ENCODE measurements at places on chromosomes 6 and 20. TPM values are rescaled to one million over a fixed set of nuclear protein-coding genes. Genes with fewer than 3 reads are reported as not detected.

Gene OLIG3
- total RNA-seq = not detected

Gene EMILIN3
- total RNA-seq = 0.04 TPM

Gene MTFR2
- 8.1 TPM for total RNA-seq

Gene PCED1A
- total RNA-seq = 7.9 TPM

Gene NHSL1
- 18.8 TPM for total RNA-seq

Gene SUMO4
- total RNA-seq = 0.44 TPM

Gene HLA-DQB1
- 1.7 TPM for total RNA-seq

Gene REM1
- not detected for total RNA-seq

DNA sequence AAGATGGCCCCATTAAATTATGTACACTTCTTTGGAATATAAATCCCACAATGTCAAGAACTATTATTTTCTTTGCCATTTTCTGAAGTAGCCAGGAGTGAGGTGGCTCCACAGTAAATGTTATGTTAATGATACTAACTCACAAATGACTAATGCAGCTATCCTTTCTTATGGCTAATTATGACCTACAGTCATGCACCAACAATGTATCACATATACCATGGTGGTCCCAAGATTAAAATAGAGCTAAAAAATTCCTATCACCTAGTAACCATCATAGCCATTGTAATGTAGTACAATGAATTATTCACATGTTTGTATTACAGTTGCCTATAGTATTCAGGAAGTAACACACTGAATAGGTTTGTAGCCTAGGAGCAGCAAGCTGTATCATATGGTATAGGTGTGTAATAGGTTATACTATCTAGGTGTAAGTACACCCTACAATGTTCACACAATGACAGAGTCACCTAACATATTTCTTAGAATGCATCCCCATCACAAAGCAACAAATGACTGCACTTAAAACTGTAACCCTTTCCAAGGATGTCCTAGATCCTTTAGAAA, 15.3 kb downstream of the ECHDC1 start:
- DNase-seq = peak; percentile 61

- DNase-seq = no peak
These were observed 143.7 kb upstream of the PTPN1 start for GRCh38 chr20:50366270-50367103.

GRCh38 chr20:38143646-38144554, 21.2 kb downstream of the TGM2 start:
- peak; percentile 97 for DNase-seq

DNA sequence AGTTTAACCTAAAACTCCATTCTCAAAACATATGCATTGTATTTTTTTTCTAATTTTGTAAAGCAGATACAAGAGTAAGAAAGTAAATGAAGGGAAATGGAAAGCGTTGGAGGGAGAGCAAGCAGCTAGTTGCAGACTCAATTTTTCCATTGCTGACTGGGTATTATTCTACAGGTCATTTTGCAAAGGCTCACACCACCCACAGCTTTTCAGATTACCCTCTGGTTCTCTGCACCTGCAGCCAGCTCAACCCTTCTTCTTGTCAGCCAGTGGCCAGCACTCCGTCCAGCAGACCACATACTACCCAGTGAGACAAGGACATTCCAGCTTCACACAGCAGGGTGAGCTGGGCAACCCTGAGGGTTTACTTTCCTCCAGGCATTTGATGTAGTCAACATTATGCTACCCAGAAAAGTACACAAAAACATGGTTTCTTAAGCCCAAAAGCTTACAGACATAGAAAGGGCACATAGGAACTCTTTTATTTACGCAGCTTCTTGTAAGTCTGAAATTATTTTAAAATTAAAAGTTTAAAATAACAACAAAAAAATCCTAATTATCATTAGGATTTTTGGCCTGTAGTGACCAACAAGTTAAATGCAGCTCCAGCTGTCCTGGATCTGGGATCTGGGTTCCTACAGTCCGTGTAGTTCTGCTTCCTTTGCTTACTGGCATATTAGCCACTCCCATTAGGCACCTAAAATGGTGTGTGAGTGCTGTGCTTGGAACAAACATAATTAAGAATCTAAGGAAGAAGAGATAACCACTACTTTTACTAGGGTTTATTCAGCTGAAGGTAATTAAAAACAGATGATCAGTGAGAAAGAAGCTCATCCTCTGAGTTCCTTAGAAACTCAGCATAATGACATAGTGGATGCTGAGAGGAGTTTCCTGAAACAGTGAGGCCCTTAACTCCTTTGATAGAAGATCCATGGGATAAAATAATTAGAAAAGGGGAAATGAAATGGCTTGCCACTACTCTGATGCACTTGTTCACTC, 185.3 kb downstream of the PKHD1 start:
- no peak for DNase-seq

DNA sequence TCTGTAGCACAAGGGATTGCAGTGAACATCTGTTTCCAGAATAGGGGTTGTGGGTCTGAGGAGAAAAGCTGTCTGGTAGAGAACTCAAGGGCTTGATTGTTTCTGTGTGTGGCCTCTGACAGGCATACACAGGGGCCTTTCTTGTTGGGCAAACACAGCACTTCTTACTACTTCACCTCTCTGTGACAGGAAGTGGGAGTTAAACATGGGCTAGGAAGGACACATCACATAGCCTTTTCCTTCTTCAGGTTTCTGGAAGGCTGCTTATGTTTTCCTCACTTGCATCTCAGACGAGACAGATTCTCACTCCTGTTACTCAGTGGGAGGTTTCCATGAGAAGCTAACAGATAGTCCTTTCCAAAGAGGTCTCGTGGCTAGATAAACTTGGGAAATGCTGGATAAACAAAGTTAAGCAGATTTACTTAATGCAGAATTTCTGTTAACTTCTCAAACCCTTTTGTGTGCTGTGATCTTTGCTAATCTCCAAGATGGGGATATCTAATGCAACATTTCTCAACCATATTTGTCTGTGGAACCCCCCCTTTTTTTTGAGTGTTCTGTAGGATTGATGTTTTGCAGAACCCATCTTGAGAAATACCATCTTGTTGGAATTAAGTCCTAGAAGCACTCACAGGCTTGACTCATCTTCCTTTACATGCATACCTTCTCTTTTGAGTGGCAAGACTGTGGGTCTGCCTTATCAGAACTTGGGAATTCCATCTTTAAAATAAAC, 41.9 kb upstream of the RNF8 start:
- DNase-seq = no peak

- DNase-seq = peak; percentile 9
These were observed 17.9 kb downstream of the TENT5A start for GRCh38 chr6:81734500-81735150.

- no peak for DNase-seq
These were observed 47.0 kb upstream of the TBX18 start for GRCh38 chr6:84811351-84811750.

DNA sequence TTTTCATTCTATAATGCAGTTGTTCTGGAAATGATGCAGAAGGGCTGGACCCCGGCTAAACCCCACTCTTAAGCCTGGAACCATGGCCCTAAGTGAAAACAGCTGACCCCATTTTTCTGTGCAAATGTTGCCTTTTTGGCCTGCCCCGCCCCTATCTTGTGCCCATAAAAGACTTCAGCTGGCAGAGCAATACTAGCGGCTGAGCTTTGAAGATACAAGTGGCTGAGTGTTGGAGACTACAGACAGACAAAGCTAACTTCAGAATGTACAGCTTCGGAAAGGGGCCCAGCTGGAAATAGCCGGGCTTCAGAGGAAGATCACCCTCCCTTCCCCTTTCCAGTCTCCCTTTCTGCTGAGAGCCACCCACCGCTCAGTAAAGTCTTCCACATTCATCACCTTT, 258.6 kb upstream of the SPTLC3 start:
- DNase-seq = no peak

DNA sequence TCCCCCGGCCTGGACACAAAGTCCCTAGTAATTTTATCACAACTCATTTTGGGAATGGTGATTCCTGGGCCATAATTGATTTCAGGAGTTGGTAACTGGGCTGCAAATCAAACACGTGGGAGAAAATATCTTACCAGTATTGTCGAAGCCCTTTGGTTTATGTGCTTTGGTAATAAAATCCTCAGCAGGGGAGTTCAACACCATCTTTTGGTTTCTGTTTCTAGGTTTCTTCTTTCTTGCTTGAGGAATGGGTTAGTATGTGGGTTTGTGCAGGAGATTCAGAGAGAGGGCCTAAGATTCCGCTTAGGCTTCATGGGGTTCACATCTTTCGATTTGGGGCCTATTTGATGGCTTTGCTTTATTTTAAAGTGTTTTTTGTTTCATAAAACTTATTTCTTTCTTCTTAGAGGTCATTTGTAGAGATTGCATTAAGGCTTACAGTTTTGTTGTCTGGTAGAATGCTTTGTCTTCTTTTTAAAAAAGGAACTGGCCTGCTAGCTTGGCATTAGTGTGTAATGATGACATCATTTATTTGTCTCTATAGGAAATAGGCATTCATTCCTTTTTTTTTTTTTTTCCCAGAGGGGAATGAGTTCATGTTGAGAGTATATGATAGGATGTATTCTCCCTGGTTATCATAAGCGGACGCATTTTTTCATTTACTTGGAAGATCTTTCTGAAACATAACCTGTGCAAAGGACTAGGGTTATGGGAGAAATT, 45.8 kb downstream of the CYP24A1 start:
- peak; percentile 57 for DNase-seq

DNA sequence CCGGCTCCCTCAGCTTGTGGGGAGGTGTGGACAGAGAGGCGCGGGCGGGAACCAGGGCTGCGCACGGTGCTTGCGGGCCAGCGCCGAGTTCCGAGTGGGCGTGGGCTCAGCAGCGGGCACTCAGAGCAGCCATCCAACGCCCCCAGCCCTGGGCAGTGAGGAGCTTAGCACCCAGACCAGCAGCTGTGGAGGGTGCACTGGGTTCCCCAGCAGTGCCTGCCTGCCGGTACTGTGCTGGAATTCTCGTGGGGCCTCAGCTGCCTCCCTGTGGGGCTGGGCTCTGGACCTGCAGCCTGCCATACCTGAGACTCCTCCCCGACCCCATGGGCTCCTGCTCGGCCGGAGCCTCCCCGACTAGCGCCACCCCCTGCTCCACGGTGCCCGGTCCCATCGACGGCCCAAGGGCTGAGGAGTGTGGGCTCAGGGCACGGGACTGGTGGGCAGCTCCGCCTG, 92.7 kb downstream of the MANEA start:
- DNase-seq = no peak

DNA sequence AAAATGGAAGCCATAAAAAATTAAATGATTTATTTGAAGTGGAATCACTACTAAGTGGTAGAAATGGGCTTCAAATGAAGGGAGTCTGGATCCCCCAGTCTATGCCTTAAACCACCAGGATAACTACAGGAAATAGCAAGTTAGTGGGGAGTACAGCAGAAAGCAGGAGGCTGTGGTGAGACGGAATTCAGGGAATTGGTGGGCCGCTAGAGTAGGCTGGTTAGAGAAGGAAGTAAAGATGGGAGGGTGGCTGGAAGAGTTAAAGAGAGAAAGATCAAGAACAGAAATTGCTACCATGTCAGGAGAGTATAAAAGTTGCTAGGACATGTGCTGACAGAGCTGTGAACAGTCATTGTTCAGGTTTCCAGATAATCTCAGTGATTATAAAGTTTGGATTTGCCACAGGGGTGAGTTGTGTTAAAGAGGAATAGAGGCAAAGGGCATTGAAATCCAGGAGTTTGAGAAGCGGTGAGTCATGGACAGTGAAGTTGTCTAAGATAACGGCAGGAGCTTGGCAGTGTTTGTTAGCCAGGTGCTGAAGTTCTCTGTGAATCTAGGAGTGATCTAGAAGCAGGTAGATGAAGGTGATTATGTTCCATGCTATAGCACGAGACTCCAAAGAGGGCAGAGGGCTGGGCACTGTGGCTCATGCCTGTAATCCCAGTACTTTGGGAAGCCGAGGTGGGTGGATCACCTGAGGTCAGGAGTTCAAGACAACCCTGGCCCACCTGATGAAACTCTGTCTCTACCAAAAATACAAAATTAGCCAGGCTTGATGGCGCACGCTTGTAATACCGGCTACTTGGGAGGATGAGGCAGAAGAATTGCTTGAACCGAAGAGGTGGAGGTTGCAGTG, 13.7 kb upstream of the HINT3 start:
- peak; percentile 91 for DNase-seq

GRCh38 chr6:13526727-13527670, 39.6 kb upstream of the GFOD1 start:
- peak; percentile 43 for DNase-seq

DNA sequence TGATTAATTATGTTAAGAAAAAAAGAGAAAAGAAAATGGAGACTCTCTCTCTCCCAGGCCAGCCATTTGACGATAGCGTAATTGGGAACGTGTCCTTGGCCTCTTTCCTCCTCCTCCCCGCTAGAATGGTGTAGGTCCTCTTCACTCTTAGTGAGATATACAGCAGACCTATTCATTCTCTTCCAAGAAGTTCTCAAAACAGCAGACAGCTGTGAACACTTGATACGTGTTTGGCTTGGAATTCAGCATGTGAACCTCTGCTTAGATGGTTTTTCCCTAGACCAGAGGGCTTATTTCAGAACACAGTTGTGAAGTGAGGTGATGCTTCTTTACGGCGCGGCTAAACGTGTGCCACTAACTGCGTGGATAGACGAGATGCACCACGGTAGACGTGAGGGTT, 32.6 kb upstream of the TULP4 start:
- no peak for DNase-seq

- peak; percentile 9 for DNase-seq
These were observed 504 bp downstream of the VPS16 start for GRCh38 chr20:2840967-2841531.

DNA sequence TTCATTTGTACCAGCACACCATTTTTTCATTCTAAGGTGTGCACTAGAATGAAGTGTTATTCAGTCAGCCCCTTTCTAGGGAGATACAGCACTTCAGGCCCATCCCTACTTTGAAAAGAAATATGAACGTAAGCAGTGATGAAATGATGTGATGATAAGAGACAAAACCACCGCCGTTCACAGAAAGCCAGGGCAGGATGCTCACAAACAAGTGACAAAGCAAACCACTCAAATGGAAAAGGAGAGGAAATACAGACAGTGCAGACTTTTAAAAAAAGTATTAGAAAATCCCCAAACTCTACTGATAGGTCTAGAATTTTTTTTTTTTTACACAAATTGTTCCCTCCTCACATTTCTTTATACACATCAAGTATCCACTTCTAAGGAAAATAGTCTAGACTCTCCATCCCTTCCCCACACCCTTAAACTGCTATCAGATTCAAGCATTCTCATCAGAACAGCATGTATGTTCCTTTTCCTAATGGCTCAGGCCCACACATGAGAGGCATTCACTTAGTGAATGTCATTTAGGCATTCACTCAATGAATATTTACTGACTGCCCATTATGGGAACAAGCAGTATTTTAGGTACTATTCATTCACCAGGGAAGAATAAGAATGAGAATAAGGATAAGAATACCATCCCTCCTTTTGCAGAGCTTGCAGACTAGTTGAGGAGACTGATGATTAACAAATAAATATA, 243.5 kb downstream of the GMPR start:
- DNase-seq = no peak

DNA sequence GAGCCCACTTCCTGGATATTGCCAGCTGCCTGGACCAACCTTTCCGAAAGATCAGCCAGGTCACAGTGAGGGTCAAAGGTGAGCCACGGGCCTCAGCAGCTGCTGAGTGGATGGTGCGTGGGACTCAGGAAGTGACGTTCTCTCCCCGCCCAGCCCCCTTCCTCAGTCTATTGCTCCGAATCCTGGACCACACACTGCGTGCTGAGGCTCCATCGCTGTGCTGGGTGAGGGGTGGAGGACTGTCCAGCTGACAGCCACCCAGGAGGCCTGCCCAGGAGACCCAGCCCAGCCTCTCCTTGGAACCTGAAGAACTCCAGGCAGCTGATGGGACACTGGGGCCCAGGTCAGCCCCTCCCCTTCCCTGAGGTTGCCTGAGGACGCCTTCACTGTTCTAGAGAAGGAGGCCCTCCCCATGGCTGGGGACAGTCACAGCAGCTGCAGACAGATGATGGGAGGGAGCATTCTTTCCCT, 94.4 kb upstream of the CD93 start:
- no peak for DNase-seq

Data from foreskin keratinocyte (primary cell).